ENCODE measurements at places on chromosomes 7 and 10. TPM values are rescaled to one million over a fixed set of nuclear protein-coding genes. Genes with fewer than 3 reads are reported as not detected.

DNA sequence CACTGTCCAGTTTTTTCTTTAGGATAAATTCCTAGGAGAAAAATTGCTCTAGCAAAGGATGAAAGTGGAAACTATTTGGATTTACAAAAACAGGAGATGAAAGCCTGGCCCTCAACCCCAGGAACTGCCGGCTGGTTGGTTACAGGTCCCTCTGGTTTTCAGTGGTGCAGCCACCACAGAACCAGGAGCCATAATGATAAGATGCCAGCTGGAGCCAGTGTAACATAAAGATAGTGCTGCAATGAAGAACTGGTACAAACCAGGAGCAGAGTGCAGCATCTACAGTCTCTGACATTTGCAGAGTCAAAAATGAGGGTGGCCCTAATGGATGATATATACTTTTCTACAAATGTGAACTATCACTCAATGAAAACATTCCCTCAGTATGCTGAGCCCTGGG is 20.4 kb upstream of the NUP42 start:
- no peak for DNase-seq

DNA sequence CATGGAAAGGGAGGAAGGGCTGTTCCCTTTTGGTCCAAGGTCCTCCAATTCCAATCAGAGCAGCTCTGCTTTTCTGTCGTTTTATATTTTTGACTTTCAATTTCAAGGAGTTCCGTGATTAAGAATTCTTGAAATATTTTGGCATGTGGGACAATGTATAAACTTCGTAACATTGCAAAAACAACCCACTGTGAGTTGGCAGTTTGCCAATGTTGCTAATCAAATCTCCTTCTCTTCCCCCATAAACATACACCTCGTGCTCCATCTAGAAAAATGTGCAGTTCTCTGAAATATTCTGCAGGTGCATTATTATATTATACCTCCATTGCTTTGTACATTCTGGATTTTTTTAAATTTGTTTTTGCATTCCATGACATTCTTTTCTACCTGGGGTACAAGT is 49.8 kb downstream of the POU6F2 start:
- DNase-seq, result no peak

- DNase-seq, result no peak
Observed at GRCh38 chr7:116530107-116530820, 5.4 kb downstream of the CAV1 start.

DNA sequence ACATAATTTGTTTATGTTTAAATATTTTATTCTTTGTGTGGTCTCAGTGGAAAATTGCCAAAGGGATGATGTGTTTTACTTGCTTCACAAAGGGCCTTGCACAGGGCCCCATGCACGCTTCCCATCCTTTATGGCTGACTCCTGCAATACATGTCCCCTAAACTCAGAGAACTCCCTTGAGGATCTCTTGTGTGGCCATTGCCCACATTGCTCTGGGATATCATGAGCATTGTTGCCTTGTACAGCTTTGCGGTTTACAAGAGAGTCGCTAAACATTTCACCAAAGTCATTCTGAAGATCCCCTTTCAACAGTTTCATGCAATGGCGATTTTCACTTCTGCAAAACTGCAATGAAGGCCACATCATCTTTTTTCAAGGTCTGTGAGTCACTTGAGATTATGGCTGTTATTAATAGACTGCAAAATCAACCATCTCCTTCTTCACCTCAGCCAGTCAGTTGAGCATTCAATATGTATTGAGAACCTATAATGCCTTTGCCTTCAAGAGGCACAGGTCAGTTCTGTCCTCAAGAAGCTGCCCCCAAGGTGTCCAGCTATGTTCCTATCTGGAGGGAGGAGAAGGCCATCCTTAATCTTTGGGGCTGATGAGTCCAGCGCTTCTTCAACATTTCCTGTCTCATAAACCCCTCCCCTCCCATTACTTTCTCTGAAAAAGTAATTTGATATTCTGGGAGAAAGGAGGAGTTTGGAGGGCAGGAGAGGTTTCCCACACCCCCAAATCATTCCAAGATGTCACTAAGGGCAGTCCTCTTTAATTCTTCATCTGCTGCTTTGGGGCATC is 108.1 kb downstream of the CCDC71L start:
- DNase-seq, result no peak

DNA sequence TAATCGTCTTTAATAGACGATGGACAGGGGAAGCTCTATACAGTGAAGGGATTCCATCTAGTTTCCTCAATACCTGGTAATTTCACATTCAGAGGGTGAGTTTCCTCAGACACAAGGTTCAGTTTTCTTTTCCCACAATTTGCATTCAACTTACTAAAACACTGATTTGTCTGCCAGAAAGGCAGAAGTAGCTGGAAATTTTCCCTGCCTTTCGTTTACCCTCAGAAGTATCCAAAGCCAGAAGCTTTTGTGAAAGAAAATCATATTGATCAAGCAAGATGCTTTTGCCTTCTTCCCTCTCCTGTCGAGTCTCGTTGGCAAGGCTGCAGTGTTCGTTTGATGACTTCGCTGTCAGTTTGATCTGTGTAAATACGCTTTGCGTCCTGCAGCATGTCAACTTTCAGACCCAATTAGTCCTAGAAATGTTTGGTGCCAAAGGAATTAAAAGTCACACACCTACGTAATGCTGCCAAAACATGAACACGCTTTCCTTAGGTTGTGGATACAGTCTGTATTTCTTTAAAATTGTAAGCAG is 631.9 kb upstream of the FOXK1 start:
- DNase-seq, result no peak

The LMOD2 gene
- total RNA-seq, result 220 TPM

GRCh38 chr7:117092785-117093184 is 139.5 kb downstream of the ST7 start:
- no peak for DNase-seq

DNA sequence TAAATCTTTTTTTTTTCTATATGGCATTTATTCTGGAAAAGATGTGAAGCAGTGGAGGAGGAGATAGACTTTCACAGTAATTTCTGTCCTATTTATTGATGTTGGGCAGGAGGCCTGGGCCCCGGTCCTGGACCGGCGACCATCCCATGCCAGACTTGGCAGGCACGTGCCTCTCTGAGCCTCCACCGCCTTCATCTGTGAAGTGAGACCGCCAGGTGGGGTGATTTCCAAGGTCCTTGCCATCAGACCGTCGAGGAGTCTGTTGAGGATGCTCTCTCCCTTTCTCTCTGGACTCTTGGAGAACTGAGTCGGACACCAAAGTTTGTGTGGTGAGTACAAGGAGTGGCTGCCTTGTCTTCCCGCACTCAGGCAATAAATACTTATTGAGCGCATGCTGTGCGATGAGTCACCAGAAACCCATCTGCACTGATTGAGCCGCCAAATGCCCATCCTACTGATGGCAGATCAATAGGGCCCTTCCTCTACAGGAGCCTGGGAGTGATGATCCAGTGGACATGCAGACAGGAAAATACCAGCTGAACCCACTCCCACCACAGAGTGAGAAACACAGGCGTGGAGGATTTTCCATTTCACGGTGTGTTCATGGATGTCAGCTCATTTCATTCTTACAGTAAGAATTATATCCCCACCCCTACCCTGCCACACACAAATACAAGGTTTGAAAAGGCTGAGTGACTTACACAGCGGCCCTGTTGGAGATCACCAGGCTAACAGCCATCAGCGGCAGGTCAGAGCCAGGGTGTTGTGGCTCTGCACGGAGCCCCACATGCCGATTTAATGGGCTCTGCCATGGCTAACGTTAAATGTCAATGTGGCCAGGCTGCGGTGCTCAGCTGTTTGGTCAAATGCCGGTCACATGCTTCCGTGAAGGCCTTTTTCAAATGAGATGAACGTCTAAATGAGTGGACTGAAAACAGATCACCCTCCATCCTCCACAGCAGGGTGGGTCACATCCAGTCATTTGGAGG is 11.5 kb upstream of the PRKAG2 start:
- no peak for DNase-seq

The ZDHHC16 gene
- total RNA-seq, result 26.2 TPM
